HFF-Myc (cell line): ENCODE measurements at places on chromosomes 4 and X.

- DNase-seq, result no peak
These were observed 78.3 kb downstream of the PDLIM5 start for GRCh38 chr4:94530073-94530472.

DNA sequence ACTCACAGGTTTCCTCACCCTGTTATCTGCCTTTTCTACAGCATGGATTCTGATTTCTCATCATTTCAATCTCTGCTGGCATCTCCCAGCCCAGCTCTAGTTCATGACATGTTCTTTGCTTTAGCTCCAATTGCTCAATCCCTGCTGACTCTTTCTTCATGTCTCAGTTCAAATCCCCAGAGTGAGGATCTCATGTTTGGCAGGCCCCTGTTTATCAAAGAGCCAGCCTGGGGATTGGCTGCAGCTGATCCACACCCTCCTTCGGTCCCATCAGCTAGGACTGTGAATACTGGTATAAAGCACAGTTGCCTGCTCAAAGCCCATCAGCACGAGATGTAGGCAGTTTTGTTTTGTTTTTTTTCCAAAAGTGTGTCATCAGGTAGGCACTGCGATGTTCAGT is 14.4 kb upstream of the CC2D2A start:
- no peak for DNase-seq

- DNase-seq, result no peak
These were observed 7.6 kb downstream of the FAT4 start for GRCh38 chr4:125322366-125322730.

- DNase-seq, result no peak
These were observed 9.6 kb upstream of the TMA16 start for GRCh38 chr4:163484906-163485305.

GRCh38 chrX:41033299-41033698 is 51.9 kb upstream of the USP9X start:
- DNase-seq, result no peak

- DNase-seq, result no peak
These were observed 146.7 kb downstream of the PJA1 start for GRCh38 chrX:69018416-69019072.

DNA sequence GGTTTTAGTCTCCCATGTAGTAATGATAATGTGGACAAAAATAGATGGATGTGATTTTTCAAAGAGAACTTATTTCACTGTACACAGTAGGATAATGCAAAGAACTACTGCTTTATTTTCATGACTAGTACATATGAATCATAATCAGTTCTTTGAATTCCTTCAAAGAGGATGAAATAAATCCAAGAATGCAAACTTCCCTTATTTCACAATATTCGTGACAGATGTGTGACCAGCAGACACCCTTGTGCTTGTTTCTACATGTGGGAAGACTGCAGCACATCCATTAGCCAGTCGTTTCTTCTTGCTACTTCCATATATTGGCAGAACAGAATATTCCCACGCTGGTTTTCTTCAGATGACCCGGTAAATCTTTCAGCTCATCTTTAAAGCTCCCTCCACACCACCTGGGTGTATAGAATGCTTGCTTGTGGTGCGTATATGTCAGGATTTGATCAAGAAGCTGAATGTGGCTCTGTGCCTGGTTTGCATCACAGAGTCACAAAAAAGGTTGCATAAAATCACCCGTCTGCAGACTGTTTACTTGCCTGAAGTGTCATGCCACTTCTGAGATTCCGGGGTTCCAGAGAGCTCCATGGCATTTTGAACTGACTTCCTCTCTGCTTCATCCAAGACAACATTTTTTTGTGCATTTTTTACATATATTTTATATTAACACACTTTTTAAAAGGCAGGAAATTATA is 47.7 kb upstream of the FAT4 start:
- DNase-seq, result no peak

GRCh38 chr4:173517781-173518424 is 12.1 kb downstream of the HAND2 start:
- no peak for DNase-seq

GRCh38 chr4:185956544-185956940 is 112.4 kb upstream of the TLR3 start:
- no peak for DNase-seq

- no peak for DNase-seq
These were observed 147.9 kb upstream of the CTSO start for GRCh38 chr4:156101571-156101970.
